ENCODE measurements at places on chromosomes 7 and 10.

GRCh38 chr7:54663186-54663585 lies 95.8 kb downstream of the SEC61G start:
- DNase-seq: no peak

DNA sequence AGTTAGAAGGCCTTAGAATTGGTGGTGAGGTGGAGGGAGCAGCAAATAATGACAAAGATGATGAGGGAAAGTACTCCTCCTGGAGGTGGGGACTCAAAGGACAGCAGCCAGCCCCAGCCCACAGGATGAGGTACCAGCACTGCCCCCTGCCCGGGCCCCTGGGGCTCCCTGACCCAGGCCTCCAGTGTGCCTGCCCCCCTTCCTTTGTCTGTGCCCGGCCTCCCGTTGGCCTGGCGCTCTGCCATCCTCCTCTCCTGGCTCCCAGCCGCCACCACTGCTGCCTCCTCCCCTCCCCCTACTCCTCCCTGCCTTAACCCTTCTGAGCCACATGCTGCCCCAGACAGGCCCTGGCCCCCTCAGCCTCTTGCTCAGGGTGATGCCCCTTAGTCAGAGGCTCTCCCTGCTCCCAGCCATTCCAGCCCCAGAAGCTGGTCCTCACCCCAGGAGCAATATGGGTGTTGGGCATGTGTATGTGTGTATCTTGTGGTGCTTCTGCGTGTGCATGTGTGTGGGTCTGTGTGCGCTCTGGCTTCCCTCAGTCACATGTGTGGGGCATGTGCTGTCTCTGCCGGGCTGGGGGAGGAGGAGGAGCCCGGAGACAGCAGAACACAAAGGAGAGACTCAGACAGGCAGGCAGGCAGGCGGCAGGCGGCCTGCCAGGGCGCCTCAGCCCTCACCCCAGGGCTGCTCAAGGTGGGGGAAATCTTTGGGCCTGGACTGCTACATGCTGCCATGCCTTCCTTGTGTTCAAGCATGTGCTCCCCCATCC lies 2.6 kb downstream of the LDB1 start:
- DNase-seq: peak; percentile 74

DNA sequence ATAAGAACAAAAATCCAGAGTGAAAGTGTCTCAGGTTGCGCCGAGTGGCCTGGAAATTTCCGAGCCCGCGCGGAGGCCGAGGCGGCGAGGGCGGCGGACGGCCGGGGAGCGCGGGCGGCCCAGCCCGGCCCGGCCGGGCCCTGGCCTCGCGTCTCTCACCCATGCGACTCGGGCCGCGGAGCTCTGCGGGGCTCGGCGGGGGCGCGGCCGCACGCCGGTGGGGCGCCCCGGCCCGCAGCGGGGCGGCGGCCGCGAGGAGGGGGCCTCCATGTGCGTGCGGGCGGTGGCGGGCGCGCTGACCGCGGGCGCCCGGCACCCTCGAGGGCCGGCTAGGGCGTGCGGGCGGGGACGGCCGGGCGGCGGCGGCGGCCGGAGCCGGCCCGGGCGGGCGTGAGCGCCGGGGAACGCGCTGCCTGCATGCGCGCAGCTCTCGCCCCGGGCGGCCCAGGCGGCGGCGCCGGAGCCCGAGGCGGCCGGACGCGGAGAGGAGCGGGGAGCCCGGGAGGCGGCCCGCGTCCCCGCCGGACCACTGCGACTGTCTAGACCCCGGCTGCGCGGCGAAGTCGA lies 302 bp upstream of the EN2 start:
- no peak for DNase-seq

GRCh38 chr10:29860166-29860565 lies 199.2 kb downstream of the JCAD start:
- DNase-seq: no peak

DNA sequence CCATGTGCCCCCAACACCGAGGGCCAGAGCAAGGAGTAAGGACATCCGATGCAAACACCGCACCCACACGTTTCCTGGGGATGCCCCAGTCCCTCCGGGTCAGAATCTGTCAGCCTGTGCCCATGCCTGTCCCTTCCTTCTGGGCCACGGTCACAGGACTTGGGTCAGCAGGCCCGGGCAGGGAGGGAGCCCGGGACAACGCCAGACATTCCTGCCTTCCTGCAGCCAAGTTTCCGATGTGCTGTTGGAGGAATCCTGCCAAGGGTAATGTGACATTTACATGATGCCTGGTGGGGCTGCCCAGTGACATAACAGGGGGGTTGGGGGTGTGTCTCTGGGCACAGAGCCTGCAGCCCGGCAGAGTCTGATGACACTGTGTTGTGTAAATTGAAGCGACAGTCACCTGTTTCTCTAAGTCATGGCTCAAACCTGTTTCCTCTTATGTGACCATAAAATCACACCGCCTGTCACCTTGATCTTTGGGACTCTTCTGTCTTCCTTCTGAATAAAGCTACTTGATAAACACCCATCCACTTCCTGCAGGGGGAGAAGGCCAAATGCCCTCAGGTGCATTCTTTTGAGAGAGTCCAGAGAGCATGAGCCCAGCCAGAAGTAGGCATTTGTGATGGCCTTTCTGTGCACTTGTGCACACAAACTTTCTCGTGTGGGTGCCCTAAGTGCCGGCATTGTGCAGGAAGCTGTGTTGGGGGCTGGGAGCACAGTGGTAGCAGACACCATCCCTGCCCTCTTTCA lies 175.3 kb upstream of the RHEB start:
- DNase-seq: peak; percentile 9
